T follicular helper cell (primary cell): ENCODE measurements at places on chromosomes 5 and 9.

DNA sequence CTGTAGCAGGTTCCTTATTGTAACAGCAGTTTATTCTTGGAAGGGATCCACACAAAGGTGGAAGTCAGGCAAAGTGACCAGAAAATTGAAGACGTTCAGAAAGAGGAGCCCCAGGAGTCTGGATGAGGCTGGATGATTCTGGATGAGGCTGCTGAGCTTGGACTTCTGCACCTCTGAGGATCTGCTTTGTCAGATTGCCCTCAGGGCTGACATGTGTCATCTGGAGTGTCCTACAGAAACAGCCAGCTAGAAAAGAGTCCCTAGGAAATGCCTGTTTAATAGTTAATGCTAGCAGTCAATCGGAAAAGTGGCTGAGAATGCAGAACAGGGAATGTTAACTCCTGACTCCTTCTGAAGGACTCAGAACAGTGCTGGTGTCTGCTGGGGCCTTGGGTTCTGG is 236.4 kb downstream of the LRRC70 start:
- no peak for DNase-seq

DNA sequence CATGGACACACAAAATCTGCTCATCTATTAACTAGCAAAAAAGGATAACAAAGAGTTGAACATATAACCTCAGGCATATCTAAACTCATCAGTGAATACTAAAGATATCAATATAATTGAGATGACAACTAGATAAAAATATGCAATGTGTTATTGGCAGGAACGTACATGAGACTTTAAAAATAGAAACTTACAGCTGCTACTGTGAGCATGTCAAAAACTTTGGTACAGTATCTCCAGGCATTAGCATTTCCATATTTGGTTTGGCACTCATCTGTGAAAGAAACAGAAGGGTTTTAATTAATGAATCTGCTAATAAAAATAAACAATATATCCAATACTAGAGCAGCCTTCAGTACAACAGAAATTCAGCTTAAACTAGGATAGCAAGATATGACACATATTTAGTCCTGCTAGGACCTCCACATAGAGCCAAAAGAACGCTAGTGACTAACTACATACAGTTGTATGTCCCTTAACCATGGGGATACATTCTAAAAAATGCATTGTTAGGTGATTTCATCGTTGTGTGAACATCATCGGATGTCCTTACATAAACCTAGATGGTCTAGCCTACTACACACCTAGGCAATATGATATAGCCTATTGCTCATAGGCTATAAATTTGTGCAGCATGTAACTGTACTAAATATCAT is 10.5 kb upstream of the SCAI start:
- no peak for DNase-seq

DNA sequence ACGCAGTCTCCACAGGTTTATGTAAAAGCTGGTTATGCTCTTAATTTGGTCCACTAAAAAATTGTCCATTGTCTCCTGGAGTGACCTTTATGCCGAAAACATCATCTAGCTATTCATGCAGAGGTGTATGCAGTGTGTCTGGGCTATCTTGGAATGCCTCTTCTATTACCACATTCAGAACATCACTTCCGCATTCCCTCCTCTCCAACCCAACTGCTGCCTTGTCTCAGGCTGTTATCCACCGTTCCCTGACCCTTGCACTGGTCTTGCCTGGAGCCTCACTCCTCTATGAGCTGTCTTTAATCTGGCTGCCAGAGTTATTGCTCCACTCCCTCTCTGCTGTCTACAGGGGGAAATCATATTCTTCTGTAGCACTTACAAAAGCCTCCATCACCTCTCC is 214.1 kb upstream of the ANKRD55 start:
- no peak for DNase-seq

DNA sequence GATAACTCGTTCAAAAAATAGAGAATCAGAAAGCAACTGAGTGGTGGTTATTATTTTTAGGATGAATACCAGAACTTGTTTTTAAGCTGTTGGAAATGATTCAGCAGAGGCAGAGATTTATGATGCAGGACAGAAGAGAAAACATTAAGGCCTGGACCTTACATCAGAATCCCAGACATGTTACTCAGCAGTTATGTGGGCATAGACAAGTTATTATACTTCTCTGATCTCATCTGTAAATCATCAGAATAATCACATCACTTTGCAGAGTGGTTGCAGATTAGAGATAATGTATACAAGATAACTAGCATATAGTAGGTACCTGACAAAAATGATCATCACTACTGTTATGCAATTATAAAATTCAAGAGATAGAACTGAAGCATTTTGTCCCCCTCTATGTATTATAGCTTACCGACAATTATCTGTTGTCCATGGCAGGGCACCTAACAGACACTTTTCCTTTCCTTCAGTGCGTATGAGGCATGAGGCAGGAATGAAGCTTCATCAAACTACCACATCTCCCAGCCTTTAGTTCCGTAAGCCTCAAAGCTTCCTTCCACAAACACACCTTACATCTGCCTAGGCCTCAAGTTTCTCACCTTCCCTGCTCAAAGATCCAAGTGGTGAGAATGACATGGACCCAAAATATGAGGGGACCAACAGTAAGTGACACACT is 165.9 kb downstream of the DENND1A start:
- DNase-seq = no peak

- DNase-seq = no peak
These were observed 256.8 kb upstream of the RPS23 start for GRCh38 chr5:82534986-82535385.

DNA sequence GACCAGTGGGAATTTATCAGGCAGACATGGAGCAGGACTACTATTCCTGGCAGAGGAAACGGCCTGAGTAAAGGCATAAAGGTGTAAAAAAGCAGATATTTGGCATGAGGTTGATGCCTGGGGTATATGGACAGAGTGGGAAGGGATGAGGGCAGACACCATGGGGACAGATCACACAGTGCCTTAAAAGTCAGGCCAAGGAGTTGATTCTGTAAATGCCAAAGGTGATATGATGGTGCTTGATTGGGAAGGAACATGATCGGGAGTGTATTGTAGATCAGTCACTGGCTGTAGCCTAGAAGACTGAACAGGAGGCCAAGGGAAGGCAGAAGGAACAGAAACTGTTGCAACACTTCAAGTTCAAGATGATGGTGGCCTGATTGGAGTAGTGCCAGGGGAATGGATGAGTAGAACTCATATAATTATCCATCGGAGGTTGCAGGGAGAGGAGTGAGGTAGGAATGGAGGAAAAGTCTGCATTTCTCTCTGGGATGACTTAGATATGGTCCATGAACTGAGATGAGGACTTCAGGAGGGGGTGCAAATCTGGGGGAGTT is 594.3 kb upstream of the KLF4 start:
- DNase-seq = no peak

DNA sequence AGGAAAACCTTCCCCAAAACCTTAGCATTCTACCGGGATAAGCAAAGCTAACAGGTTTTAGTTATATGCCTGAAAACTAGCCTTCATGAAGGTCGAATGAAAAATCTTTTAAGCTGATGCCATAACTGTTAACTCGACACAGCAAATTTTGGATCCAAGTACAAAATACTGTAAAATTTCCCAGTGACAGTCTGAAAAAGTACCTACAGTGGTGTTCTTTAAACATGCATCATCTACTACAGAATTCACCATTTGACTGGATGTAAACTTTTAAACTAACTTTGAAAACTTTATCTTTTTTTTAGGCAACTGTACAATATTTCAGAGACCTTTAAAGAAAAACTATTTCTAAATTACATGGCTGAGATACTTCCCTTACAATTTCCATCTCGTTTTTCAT is 791 bp downstream of the RAPGEF6 start:
- no peak for DNase-seq

DNA sequence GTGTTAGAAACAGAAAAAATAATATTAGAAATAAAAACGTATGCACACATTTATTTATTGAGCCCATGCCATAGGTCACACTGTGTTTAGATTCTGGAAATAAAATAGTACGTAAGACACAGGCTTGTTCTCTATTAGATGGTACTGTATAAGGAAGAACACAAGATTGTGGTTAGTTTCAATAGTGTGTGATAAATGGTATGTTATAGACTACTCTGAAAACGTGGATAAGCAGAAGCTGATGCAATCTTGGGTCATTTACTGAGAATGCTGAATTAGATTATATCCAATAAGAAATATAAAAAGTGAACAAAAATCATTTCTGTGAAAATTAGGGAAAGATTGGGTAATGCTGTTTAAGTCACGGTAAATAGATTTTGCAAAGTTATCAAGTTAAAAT is 1456.4 kb upstream of the ACO1 start:
- DNase-seq = no peak

DNA sequence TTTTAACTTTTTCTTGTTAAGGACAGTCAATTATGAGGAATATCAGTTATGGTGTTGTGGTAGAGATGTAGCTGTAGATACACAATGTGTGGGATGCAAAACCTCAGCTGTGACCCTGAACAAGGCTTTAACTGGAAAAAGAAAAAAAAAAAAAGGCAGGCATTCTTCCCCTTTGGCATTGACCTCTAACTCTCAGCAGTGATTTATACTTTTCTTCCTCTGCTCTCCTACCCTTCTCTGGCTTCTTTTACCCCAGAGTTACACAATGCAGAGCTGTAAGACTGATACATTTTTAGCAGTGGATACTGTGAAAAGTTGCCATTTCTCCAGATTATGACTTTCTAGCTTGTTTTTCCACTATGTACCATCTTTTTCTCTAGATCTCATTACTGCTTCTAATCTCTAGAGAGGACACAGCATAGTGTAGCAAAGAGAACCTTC is 2.0 kb downstream of the CTNNAL1 start:
- DNase-seq = no peak

DNA sequence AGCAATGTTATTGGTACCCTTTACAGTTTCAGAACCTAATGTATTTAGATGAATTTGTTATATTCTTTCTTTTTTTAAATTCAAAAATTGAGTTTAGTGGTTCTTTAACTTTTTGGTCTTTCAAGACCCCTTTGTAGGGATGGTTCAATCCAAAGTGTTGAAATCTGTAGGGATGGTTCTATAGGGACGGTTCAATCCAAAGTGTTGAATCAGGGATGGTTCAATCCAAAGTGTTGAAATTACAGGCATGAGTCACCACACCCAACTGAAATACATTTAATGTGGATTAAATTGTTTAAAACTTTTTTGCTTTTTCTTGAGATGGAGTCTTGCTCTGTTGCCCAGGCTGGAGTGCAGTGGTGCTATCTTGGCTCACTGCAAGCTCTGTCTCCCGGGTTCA is 30.6 kb downstream of the SNX2 start:
- DNase-seq = no peak

DNA sequence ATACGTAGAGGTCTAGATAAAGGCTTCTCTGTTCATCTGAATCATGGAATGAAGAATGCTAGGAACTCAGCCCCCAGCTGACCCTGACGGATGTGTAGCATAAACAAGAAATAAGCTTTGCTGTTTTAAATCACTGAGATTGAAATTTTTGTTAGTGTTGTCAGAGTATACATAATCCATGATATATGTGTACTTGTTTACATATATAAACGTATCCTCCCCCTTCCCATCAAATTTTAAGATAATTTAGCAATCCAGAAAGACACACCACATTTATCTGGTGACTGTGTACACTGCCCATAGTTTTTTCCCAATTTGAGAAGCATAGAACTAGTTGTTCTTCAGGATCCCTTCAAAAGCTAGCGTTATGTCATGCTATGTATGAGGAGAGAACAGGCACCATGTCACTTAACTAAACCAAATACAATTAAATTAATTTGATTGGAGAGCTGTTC is 80.8 kb upstream of the OSMR start:
- no peak for DNase-seq

GRCh38 chr5:180138976-180139730 is 67.6 kb upstream of the RNF130 start:
- no peak for DNase-seq

DNA sequence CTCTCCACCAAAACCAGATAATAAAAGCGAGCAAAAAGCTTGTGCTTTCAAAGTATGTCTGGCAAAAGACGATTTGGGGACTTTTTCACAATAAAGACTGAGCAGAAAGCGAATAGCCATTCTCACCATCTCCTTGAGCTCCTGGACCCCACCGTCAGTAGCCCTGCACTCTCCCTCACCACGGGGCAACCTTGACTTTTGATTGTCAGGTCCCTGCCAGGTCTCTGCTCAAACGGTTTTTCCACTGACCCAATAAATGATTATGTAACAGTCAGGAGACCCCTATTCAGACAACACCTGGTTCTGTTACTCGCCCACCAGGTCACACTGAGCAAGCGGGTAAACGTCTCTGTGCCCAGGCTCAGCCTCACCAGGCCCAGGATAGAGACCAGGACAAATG is 131.3 kb downstream of the MVB12B start:
- no peak for DNase-seq

GRCh38 chr9:134071149-134071548 is 3.3 kb upstream of the BRD3 start:
- DNase-seq = no peak

DNA sequence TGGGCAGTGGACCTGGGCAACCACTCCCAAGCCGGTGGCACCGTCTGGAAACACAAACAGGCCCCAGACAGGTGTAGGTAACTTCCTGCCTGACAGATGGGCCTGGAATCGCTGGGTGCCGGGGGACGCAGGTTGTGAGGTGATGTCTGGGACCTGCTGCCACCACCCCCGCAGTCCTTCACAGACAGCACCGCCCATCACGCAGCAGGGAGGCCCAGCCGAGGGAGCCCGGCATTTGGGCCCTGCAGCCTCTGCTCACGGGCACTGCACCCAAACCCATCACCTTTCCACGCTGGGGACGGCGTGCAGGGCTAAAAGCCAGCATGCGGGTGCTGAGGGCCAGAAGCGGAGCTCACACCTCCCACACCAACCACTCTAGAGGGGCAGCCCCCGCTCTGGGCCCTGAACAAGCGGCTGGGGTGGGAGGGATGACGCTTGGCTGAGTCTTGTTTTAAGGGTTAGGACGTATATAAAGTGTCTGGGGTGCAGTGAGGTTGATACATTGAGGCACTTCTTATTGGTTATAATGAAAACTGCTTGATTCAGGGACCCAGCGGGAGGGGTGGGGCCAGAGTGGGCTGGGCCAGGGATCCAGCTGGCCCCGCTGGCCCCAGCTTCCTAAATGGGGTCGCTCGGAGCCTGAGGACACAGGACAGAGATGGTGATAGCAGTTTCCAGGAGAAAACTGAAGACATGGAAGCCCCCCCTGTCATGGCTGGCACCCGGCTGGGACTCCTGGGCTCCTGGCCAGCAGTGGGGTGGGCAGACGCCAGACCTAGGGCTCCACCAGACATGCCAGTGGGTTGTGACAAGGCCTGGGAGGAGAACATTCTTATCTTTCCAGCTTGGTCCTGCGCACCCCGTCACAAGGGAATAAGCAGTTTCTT is 11.3 kb downstream of the MYMK start:
- DNase-seq = no peak
